Kasumi-1 (cell line): ENCODE measurements at places on chromosomes 7 and 10.

- no peak for DNase-seq
Observed at GRCh38 chr7:119233015-119233414, 1008.5 kb downstream of the ANKRD7 start.

DNA sequence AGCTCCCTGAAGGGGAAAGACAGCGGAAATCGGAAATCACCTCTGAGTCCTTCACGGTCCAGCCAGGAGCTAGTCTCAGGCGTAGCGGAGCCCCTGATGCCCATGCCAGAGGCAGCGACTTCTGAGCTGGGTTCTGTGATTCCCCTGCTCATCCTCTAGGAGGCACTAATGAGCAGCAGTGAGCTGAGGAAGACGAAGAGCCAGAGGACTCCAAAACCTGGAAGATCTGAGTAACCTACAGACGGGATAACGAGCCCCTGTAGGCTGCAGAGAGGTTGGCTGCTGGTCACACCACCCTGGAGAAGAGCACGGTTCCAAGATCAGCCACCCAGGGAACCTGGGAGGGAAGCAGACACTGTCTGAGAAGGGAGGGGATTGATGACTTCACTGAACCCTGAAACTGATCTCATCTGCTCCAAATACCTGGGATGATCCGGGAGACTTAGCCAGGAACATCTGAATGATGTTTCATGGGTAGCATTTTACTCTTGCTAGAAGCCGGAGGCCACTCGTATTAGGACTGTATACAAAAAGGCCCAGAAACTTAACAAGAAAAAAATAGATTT, 304.1 kb downstream of the PAXIP1 start:
- DNase-seq: no peak

DNA sequence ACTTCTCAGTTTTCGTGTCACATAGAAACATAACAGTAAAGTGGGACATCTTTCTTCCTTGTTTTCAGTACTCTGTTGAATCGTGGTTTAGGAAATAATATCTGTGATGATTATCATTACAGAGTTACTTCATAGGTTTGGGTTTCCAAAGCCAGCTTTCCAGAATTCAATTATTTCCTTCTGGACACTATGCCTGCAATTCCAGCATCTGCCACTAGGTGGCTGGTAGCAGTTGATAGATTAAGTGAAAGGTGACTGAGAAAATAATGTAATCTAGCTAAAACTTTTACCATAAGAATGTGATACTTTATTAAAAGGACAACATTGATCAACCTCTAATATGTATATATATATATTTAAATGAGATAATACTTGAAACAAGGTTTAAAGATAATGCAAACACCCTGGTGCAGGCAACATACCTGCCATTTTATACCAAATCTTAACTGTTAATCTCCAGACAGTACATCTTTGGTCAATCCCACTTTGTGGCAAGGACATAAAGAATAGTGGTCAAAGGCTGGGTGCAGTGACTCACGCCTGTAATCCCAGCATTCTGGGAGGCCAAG, 102.6 kb downstream of the SH3PXD2A start:
- DNase-seq: peak; percentile 72

- no peak for DNase-seq
Observed at GRCh38 chr10:77421591-77421990, 216.0 kb downstream of the KCNMA1 start.

DNA sequence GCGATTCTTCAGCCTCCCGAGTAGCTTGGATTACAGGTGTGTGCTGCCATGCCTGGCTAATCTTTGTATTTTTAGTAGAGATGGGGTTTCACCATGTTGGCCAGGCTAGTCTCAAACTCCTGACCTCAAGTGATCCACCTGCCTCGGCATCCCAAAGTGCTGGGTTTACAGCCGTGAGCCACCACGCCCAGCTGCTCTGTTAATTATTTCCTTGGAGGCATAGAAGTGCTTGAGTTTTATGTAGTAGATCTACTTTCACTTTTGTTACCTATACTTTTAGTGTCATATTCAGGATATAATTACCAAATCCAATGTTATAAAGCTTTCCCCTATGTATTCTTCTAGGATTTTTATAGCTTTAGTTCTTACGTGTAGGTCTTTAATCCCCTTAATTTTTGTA, 1093.0 kb downstream of the GATA3 start:
- no peak for DNase-seq

- DNase-seq: peak; percentile 12
Observed at GRCh38 chr7:135463908-135464307, 46.0 kb downstream of the CNOT4 start.

DNA sequence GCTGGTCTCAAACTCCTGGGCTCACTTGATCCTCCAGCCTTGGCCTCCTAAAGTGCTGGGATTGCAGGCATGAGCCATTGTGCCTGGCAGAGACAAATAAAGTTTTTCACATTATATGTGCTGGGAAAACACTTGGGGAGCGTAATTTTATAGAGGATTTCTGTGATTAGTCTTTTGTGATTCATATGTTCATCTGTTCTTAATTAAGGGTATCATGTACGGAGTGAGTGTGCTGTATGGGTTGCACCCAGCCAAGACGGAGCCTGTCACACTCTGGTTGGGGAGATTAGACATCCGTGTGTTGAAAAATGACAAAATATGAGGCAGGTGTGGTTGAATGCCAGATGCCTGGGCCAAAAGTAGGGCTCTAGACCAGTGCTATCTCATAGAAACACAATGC, 10.3 kb downstream of the ADRB1 start:
- no peak for DNase-seq

GRCh38 chr7:121178869-121179497, 149.8 kb upstream of the WNT16 start:
- no peak for DNase-seq

DNA sequence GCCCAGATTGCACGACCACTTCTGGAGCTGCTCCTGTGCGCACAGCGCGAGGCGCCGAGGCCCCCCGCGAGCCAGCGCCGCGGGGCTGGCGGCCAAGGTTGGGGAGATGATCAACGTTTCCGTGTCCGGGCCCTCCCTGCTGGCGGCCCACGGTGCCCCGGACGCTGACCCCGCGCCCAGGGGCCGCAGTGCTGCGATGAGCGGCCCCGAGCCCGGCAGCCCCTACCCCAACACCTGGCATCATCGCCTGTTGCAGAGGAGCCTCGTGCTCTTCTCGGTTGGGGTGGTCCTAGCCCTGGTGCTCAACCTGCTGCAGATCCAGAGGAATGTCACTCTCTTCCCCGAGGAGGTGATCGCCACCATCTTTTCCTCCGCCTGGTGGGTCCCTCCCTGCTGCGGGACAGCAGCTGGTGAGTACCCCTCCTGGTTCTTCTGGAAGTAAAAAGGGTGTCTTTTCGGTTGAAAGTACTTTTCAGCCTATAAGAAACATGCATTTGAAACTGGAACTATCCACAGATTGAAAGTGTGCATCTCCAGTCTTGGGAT, 683 bp downstream of the INSIG1 start:
- DNase-seq: no peak

DNA sequence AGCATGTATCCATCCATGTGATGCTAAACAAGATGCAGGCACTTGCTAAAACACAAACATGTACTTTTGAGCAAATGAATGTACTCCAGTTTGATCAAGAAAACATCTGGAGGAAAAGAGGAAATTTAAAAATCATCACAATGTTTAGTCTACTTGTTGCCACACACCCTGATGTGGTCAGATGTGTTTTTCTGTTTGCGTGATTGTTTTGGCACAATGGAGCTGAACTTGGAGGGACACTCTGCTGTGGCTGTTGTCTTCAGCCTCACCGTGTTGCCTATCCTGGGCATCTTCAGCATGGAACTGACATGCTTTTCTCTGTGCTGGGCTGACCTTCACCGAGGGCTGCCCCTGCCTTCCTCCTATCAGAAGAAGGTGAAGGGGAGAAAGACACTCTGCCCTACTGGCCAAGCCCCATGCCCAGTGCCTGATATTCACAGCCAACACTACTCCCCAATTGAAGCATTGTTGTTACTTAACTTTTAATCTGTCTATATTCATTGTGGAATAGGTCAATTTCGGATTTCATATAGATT, 268.3 kb upstream of the IGFBP3 start:
- DNase-seq: no peak

GRCh38 chr10:80079312-80079719, 851 bp downstream of the TMEM254 start:
- no peak for DNase-seq

- DNase-seq: no peak
Observed at GRCh38 chr7:48274662-48275061, 103.4 kb downstream of the ABCA13 start.

DNA sequence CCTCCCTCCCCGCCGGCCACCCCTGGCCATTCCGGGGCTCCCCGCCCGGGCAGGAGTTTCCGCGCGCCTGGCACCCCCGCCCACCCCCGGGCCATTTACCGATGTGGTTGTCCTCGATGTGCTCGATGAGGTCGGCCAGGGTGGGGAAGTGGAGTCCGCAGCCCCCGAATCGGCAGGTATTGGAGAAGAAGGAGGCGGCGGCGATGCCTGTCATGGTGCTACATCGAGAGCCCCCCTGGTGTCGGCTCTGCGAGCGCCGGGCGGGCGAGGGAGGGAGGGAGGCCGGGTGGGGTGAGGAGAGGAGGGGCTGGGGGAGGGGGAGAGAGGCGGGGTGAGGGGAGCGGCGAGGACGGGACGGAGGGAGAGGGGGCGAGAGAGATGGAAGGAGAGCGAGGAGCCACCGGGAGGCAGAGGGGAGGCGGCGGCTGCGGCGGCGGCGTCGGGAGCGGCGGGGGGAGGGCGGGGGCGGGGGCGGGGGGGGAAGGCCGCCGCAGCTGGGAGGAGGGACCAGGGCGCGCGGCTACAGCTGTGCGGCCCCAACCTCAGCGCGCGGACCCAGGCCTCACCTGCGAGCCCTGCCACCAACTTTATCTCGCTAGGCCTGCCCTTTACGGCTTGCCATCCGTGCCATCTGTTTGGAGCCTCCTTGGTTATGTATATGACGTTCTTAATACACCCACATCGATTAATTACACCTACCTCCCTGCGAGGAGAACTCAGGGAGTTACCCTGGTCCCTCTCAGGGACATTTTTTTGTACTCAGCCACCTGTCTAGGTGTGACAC, at the start of gene JAZF1:
Gene JAZF1, minus strand, starts transcription at position 432 of the 784 bp plus-strand sequence.
- DNase-seq: no peak

DNA sequence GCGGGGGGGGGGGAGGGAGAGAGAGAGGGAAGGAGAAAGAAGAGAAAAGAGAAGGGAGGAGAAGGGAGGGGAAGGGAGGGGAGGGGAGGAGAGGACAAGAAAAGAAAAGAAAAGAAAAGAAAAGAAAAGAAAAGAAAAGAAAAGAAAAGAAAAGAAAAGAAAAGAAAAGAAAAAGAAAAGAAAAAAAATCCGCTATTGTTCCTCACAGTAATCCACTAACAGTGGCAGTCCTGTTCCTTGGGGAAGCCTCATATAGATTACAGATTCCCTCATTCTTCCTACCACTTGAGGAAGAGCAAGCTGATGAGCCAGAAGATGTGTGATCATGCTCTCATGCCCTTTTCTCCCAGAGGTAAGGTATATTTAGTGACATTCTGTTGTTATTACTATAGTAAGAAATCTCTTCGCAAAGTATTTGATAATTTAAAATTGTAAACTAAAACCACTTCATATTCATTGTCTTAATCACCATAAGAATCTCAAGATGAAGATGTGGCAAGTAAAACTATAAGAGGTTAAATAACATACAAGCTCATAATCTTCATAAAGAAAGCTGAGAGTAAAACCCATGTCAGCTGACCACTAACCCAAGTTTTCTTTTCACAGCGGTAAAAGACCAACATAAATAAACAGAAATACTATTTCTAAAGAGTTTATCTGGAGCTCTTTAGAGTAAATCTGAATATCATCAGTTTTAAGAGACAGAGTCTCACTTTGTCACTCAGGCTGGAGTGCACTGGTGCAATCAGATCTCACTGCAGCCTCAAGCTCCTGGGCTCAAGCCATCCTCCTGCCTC, 128.1 kb downstream of the JMJD1C start:
- DNase-seq: no peak

GRCh38 chr7:151843181-151843580, 33.7 kb downstream of the PRKAG2 start:
- no peak for DNase-seq

DNA sequence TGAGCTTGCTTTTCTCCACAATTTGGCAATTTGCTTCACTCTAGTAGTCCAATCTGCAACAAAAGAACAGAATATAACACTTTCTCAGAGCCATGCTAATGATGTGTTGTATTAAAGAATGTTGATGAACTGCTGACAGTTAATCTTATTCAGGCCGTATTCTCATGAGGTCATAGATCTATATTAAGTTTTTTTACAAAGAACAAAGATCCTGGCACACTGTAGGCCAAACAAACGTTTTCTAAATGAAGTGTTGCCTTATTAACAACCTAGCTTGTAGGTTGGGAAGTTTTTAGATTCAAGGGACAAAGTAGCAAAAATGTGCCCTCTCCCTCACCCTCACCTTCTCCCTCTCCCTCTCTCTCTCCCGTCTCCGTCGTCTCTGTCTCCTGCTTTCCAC, 6.8 kb downstream of the HILPDA start:
- no peak for DNase-seq

GRCh38 chr10:58909881-58910280, 266.6 kb upstream of the PHYHIPL start:
- no peak for DNase-seq

DNA sequence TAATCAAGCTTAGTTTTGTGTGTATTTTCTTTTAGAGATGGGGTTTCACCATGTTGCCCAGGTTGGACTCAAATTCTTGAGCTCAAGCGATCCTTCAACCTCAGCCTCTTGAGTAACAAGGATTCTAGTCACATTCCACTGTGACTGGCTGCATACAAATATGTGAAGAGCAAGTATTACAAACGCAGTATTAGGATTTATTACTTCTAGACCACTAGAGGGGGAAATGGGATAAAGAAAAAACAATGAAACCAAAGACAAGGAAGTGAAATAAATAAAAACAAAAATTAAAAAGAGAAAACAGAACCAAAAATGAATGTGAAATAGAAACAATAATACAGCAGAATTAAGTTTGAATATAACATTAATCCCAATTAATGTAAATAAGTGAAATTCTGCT, 308.7 kb downstream of the ANKRD30A start:
- DNase-seq: peak; percentile 66

- DNase-seq: no peak
Observed at GRCh38 chr10:69684020-69684980, 54.3 kb downstream of the FAM241B start.

- DNase-seq: no peak
Observed at GRCh38 chr7:122995600-122995999, at the start of gene TAS2R16. TSS of gene TAS2R16 (minus strand) at chr7:122995700. CDS start at chr7:122995634, 66 bp downstream.

DNA sequence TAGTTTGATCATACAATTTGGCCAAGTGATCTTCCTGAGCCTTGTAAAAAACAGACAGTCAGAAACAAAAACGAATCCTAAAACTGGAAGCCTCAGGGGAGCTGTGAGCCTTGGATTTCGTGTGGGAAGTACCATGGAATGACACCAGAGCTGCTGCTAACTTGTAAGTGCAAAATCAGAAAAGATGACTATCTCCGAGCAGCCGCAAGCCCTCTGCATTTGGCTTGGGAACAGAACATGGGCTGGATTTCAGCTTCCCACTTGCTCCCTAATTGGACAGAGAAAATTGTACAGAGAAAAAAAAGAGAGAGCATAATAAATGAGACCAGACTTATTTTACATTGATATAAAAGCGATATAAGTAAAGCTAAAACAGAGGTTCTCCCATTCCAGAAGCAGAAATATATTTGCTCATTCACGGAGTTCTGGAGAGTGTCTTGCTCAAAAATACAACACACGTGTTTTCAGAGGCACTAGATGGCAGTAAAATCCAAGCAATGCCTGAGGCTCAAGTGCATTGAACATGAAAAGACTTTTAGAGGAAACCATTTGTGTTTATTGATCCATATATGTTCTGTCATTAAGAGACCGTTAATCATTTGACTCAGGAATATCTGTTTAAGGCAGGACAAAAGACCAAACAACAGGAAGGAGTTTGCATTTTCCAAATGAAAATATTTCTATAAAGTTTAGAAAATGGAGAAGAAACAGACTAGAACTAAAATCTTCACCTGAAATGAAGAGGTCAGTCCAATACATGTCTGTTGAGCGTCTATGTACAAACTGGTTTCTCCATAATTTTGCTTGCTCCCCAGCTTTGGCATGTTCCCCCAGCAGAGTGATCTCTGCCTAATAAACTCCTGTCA, 78.3 kb upstream of the SLC26A5 start:
- peak; percentile 37 for DNase-seq
